ENCODE measurements at places on chromosomes 2 and 18.

GRCh38 chr2:230043461-230043860 lies 25.3 kb downstream of the SLC16A14 start:
- no peak for DNase-seq

GRCh38 chr2:20571231-20571630 lies 79.7 kb downstream of the HS1BP3 start:
- no peak for DNase-seq

DNA sequence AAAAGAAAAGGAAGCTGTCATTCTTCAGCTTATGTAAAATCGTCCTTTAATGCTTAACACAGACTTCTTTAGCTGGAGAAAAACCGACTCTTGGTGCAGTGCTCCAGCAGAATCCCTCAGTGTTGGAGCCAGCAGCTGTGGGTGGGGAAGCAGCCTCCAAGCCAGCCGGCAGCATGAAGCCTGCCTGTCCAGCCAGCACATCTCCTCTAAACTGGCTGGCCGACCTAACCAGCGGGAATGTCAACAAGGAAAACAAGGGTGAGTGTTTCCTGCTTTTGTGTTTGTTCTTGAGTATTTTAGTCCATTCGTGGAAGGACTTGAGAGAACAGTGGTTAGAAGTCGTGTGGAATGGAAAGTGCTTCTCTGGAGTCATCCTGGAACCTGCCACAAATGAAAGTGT lies 38.9 kb downstream of the KDM3A start:
- DNase-seq, result no peak

GRCh38 chr2:225466891-225467604 lies 67.5 kb downstream of the NYAP2 start:
- DNase-seq, result no peak

- DNase-seq, result peak; percentile 67
These were observed 212.3 kb upstream of the TRIB2 start for GRCh38 chr2:12504443-12504842.

DNA sequence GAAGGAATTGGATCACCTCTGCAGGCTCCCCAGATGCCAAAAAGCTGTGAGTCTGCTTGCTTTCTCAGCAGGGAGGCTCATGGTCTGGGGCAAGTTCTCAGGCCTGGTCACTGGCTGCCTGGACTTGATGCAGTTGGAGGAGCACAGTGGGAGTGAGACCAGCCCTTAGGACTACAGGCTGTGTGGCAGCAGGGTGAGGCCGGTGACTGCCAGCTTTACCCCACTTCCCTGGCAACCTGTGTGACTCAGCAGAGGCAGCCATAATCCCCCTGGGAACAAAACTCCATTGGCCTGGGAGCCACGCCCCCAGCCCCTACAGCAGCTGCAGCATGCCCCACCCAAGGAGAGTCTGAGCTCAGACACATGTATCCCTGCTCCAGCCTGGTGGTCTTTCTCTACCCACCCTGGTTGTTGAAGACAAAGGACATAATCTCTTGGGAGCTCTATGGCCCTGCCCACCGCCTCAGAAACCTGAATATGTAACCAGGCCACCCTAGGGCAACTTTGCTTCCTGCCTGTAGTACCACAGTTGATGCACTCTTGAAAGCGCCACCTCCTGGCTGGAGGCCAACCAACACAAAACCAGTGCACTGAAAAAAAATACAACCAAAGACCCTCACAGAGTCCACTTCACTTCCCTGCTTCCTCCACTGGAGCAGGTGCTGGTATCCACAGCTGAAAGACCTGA lies 106.8 kb upstream of the SPATS2L start:
- DNase-seq, result peak; percentile 15

DNA sequence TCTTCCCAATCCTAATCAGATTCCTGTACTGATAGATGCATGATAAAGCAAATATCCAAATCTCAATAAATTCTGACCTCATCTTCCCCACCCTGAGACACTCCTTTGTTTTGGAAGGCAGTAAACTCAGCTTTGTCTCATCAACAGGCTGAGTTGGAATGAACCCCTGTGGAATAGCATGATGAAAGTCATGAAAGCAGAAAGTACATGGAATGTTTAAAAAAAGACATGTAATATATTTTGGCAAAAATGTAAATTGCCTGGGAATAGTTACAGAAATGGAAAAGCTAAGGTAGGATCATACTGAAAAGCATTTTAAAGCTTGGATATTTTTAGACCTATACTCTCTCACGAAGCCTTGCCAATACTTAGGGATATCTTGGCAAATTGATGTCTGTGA lies 468.7 kb upstream of the CDH7 start:
- no peak for DNase-seq

DNA sequence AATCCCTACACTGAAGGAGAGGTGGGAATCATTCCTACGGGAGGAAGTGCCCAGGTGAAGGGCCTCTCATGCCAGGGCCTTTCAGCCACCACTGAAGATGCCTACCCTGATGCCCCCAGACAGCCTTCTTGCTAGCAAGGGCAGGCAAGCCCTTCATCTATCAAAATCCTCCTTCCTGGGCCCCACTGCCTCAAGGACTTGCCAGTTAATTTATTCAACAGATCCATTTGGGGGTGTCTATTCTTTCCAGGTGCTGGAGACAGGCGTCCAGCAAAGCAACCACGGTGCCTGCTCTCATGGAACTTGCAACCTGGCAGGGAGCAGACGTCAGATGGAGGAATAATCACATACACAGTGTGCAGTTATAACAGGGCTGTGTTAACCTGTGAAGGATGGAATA lies 95.5 kb downstream of the GYPC start:
- no peak for DNase-seq

GRCh38 chr2:217307023-217307422 lies 447.2 kb upstream of the TNP1 start:
- DNase-seq, result no peak

DNA sequence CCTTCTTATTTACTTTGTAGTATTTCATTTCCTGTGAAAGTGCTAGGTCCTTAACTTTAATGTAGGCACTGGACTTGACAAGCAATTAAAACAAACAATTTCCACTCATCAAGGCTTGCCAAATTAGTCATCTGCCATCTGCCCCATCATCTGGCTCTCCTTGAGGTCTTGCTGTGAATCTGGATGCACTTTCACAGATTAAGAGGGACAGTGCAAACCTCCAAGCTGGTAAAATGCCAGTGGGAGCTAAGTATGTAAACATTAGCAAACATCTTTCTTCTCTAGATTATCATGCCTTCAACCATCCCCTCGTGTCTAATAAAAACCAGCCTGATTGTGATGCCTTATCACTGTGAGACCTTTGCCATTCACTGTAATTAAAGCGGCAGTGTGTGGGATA lies 402.9 kb downstream of the ERBB4 start:
- DNase-seq, result no peak

- no peak for DNase-seq
These were observed 268.3 kb downstream of the FBXO15 start for GRCh38 chr18:73879328-73879727.

DNA sequence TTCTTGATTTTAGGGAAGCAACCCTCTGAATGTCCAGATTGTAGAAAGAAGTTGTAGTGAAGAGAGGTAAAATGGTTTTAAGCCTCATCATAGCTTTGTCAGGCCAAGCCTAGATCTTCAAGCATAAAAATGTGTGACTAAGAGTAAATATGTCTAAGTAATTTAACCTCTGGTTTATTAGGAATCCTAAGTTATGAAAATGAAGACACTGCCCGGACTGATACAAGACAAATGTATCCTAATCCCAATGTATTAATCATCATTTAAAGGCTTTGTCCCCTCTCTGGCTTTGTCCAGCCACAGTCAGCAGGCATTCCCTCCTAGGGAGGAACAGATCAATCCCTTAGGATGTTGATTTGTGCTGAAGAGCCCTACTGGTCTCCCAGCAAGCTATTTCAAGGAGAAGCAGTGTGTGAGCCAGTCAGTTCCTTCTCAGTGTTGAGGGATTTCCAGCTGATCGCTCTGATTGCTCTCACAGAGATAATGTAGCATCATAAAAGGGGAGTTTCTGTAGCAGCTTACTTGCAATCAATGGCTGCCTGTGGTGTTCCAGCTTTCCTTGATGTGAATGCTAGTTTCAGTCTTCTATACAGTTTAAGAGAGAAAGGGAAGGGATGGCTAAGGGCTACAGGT lies 796.1 kb downstream of the EPHA4 start:
- no peak for DNase-seq

DNA sequence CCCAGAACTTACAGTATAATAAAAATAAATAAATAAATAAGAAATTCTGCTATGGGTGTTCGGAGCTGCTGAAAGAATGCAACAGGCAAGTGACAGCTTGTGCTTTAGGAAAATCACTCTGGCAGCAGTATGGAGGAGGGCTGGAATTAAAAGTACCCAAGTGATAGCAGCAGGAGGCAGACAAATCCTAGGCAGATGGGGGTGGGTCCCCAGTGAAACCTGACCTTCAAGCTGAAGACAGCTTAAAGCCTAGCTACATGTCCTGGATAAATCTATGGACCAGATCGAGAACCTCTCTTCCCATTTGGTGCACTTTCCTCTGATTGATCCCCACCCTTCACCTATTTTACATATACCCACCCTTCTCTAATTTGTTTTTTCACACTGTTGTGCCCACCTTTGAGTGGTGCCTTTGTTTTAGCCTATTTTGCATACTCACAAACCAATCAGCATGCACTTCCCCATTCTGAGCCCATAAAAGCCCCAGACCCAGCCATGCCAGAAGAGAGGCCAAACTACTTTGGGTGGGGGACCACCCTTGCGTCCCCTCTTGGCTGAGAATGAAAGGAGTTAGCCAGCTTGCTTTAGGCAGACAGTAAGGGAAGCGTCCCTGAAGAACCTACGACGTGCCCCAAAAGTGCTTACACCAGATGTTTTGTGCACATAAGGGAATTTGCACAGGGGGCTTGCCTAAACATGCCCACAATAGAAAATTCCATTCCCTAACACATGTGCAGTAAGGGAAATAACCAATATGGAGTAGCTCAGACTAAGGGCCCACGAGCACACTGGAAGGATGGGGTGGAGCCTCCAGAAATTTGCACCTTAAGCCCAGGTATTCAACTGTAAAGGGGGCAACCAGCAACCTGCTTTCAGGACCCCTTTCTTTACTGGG lies 3.0 kb downstream of the METTL8 start:
- DNase-seq, result peak; percentile 22

DNA sequence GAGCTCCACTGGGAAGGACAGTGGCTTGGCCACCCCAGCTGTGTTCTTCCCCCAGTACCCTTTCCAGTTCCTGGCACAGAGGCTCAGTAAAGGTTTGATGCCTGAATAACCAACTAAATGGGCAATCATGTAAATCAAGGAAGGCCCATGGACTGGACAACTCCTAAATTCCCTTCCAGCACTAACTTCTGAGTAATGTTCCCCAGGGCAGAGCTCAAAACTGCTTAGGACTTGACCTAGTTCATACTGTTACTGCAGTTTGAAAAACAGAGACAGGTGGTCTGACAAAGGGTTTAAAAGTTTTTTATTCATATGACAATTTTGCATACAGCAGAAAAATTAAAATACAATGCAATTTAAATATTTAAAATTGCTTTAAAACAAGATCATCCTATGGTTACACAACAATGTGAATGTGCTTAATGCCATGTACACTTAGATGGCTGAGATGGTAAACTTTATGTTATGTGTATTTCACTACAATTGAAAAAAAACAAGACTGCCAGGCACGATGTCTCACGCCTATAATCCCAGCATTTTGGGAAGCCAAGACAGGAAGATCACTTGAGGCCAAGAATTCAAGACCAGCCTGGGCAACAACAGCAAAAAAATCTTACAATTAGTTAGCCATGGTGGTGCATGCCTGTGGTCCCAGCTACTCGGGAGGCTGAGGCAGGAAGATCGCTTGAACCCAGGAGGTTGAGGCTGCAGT lies 26.2 kb downstream of the PCBP1 start:
- no peak for DNase-seq

GRCh38 chr18:73879766-73880165 lies 267.9 kb downstream of the FBXO15 start:
- no peak for DNase-seq

GRCh38 chr18:46627136-46627535 lies 29.9 kb downstream of the LOXHD1 start:
- DNase-seq, result no peak

GRCh38 chr2:25479761-25480160 lies 138.0 kb upstream of the DNMT3A start:
- no peak for DNase-seq

- DNase-seq, result peak; percentile 32
These were observed 17.7 kb upstream of the EN1 start for GRCh38 chr2:118865106-118865505.

DNA sequence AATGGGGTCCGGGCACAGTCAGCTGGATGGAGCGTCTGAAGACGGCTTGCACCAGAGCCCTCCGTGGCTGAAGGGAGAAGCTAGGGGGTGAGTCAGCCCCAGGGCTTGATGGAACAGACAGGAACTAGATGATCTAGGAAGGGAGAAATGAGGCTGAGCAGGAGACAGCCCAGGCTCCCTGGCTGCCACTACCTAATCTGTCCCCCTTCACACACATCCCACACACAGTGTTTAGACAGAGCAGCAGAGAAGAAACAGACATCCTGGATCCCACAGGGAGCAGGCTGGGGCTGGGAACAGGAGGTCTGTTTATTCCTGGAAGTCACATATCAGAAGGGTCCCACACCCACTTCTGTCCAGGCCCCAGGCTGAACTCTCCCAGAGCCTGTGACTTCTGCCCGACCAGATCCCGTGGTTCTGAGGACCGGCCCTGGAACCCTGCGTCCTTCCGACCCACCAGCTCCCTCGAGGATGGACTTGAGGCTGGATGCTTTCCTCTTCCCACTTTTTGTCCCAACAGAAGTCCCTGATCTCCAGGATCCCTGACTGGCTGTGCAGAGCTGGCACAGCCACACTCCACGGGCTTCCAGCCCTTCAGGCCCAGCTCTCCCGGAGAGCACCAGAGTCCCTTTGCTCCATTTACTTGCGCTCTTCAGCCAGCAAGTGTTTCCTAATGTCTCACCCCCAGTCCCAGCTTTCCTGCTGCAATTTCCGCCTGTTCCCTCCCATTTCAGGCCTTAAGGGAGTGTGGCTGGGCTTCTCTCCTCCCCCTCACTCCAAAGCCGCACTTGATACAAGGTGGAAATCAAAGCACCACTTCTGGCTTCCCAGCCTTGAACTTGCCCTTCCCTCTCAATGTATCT lies 1.5 kb upstream of the GPBAR1 start:
- no peak for DNase-seq

DNA sequence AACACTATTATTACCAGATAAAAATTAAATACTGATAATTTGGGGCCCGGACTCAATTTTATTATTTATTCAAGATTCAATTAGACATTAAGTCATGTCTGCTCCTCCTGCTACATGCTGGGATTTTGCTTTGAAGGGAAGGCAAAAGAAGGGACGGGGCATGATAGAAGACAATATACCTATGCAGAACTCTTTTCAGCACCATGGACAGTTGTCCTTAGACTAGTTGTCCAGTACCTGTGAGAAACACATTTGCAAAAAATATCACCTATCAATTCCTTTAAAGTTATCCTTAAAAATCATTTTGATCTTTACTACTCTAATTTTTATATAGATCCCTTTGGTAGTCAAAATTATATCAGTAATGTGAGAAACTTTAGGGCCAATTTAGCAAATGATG lies 100.2 kb upstream of the SULT1C3 start:
- DNase-seq, result no peak

All from activated naive CD4-positive, alpha-beta T cell treated with anti-CD3 and anti-CD28 coated beads for 36 hours (primary cell).